CD8-positive, alpha-beta memory T cell (primary cell): ENCODE measurements at places on chromosomes 16 and 17.
A peak's percentile ranks its signal among the peaks of the same experiment; 100 is the strongest.

DNA sequence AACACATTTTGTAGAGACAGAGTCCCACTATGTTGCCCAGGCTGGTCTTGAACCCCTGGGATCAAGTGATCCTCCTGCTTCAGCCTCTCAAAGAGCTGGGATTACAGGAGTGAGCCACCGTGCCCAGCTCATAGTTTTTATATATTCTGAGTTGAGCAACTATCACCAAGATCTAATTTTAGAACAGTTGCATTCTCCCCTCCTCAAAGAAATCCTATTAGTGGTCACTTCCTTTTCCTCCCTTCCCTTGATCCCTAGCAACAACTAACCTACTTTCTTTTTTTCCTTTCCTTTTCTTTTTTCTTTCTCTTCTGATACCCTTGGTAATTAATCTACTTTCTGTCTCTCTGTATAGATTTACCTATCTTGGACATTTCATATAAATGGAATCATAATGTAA is 61.5 kb upstream of the B4GALNT2 start:
- DNase-seq = no peak

GRCh38 chr16:55529018-55529417 is 20.1 kb downstream of the LPCAT2 start:
- no peak for DNase-seq

DNA sequence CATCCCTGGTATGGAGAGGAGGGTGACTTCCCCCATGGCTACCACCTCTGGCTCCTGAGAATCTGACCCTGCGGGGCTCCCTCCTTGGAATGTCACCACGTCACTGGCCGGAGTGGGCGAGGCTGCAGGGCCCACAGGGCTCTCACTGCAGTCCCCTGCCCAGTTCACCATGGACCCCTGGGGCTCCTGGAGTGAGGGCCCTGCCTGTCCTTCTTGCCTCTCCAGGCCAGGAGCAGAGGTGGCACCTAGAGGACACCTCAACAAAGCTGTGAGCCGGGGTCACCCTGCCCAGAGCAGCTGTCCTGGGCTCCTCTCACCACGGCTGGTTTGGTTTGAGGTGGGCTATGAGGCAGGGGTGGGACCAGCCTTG is 67.8 kb upstream of the GNG13 start:
- peak; percentile 42 for DNase-seq

GRCh38 chr17:55190748-55191147 is 74.0 kb upstream of the HLF start:
- no peak for DNase-seq

- no peak for DNase-seq
These were observed 3.6 kb upstream of the ITGAX start for GRCh38 chr16:31351246-31351941.

GRCh38 chr17:83062011-83062817 is 17.2 kb upstream of the METRNL start:
- DNase-seq = no peak

- DNase-seq = no peak
These were observed 56.0 kb downstream of the SHISA6 start for GRCh38 chr17:11296994-11297393.

- no peak for DNase-seq
These were observed 662.5 kb downstream of the CDH11 start for GRCh38 chr16:64459402-64459801.

DNA sequence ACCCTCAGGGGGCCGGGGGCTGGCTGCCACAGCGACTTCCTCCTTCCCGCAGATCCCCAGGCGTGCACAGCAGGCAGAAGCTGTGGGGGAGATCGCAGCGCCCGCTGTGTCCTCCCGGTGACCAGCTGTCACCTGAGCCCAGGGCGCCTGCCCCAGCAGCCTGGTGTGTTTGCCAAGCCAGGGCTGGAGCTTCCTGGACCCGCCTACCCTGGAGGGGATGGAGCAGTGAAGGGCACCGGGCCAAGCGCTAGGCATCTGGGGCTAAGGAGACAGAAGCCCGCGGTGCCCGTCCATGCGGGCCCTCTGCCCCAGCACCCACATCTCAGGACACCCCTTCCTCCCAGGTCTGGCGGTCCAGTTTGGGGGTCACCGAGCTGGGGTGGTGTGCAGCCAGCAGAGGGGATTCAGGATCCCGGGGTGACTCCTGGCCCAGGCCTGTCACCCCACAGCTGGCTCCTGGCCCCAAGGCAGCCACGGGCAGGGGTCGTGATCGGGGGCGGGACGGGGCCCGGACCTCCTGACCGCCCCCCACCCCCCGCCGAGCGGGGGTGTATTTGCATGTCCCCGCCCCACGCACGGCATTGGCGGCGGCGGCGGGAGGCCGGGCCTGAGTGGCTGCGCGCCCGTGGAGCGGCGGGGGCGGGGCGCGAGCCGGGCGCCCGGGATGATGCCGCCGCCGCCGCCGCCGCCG is at the start of gene RAB26:
Gene RAB26, plus strand, starts transcription at position 645 of the 691 bp plus-strand sequence. CDS start 159 bp downstream, outside the sequence.
- peak; percentile 54 for DNase-seq

GRCh38 chr16:86350289-86350688 is 160.0 kb upstream of the FOXF1 start:
- no peak for DNase-seq

GRCh38 chr16:20806168-20807050 is at the start of the genes ERI2 and REXO5:
ERI2 (minus strand) TSS chr16:20806472; CDS start chr16:20806430, 42 bp downstream.
REXO5 (plus strand) TSS chr16:20806527; CDS start chr16:20806954, 427 bp downstream.
- DNase-seq = peak; percentile 59

DNA sequence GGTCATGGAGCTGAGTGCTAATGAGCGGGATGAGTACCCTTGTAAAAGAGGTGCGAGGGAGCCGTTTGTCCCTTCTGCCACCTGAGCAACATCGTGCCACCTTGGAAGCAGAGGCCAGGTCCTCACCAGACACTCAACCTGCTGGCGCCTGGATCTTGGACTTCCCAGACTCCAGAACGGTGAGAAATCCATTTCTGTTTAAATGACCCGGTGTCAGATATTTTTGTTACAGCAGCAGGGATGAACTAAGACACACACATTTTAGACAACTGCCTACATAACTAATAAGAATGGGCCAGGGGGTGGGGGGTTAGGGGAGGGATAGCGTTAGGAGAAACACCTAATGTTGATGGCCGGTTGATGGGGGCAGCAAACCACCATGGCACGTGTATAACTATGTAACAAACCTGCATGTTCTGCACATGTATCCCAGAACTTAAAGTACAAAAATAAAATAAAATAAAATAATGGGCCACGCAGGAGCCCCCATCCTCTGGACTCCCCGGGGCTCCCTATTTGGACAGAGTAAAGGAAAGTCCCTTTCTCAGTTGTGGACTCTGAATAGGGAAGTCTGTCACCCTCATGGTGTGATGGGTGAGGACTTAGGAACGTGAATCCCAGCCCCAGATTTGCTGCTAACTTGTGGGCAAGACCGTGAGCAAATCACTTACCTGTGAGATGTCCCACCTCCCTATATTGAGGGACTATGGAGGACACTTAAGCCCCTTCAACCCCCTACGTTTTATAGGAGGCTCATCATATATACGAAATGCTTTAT is 60.6 kb upstream of the DNAH17 start:
- no peak for DNase-seq

DNA sequence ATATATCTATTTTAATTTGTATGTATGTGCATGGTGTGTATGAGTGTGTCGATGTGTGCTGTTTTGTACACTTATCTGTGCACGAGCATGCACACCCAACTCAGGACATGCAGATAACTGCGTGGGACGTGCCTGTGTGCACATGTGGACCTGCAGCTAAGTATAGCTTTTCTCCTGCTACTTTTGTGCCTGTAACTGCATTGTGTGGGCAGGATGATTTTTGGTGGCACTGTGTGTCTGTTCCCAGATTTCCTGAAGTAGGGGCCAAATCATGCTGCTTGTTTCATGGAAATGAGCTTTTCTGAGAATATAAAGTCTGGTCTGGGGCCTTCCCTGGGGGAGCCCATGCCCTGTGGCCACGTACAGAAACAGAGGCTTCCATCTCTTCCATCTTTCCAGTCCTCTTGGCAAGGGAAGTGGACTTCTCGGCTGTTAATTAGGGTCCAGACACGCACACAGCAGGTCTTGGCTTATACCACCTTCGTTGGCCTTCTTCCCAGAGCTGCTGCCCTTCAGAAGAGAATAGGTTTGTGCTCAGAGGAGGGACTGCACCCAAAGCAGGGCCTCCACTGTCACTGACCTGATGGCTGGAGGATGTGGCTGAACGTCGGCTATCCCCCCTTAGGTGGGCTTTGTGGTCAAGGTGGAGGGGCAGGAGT is 30.2 kb downstream of the SPNS3 start:
- DNase-seq = no peak

GRCh38 chr17:41377546-41377945 is 4.6 kb downstream of the KRT34 start:
- no peak for DNase-seq

DNA sequence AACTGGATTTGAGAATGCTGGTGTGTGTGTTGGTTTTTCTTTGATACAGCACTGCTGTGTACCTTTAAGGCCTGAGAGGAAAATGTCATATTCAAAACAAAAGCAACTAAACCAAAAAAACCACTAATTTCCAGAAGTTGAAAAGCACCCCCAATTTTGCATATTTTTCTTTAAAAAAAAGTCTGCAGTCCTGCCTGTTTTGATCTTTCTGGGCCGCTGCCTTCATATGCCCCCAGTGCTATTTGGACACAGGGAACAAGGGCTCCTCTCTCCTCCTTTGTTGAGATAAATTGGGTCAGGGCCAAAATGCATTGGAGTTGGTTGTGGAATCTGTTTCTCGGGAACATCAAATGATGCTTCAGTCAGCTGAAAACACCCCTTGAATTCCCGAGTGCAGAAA is 26.9 kb downstream of the GPT2 start:
- no peak for DNase-seq

DNA sequence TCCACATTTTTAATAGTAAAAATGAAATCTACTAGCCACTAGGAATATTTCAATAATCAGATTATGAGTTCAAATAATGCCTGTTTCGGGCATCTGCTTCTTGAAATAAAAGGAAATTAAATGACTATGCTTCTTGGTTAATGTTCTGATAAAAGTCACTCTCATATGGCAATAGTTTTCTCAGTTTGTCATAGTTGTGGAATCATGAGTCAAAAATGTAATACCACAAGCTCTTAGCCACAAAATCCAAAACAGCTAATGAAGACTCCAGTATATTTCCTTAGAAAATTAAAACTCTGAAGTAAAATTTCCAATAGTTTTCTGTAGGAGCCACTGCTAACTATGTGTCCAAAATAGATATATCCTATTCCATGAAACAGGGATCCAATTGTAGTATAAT is 676.3 kb upstream of the CDH8 start:
- no peak for DNase-seq

- DNase-seq = no peak
These were observed 358.2 kb downstream of the KIF2B start for GRCh38 chr17:54180950-54181349.
